A549 treated with AZD2906 at 1 μM for 4 hours (cell line): ENCODE measurements at places on chromosomes 2 and 18. TPM values are rescaled to one million over a fixed set of nuclear protein-coding genes. Genes with fewer than 3 reads are reported as not detected.

DNAJC5G gene
- not detected in 5 replicates for total RNA-seq

OSBPL6 gene
- total RNA-seq, result 5.8 to 7.4 TPM (median 6.1 TPM) in 5 replicates

CROCC2 gene
- total RNA-seq, result not detected in 5 replicates

REEP1 gene
- total RNA-seq, result 0.92 to 1.1 TPM (median 1.0 TPM) in 5 replicates

BIN1 gene
- 31.2 to 35.4 TPM (median 33.6 TPM) in 5 replicates for total RNA-seq

NTSR2 gene
- 0.05 to 0.08 TPM in 2 of 5 replicates, not detected in the others for total RNA-seq

TXNDC9 gene
- total RNA-seq, result 39.1 to 50.7 TPM (median 39.6 TPM) in 5 replicates

CFAP221 gene
- 0.14 to 0.40 TPM (median 0.26 TPM) in 5 replicates for total RNA-seq

STARD6 gene
- total RNA-seq, result not detected in 5 replicates

DLX1 gene
- 2.7 to 3.5 TPM (median 3.1 TPM) in 5 replicates for total RNA-seq

GRHL1 gene
- total RNA-seq, result 0.93 to 1.3 TPM (median 1.1 TPM) in 5 replicates

TUBA3E gene
- 5.2 to 8.8 TPM (median 6.9 TPM) in 5 replicates for total RNA-seq

SH3RF3 gene
- total RNA-seq, result 0.47 to 0.71 TPM (median 0.66 TPM) in 5 replicates

AGXT gene
- not detected in 5 replicates for total RNA-seq

KIAA2012 gene
- total RNA-seq, result not detected in 5 replicates

SERPINB10 gene
- total RNA-seq, result not detected in 5 replicates

ITPRIPL1 gene
- total RNA-seq, result not detected in 5 replicates

DYNAP gene
- not detected in 5 replicates for total RNA-seq

HOXD4 gene
- total RNA-seq, result 0.15 to 0.52 TPM (median 0.38 TPM) in 5 replicates

ANKRD30B gene
- total RNA-seq, result not detected in 5 replicates
